ENCODE measurements at places on chromosomes 4 and X. TPM values are rescaled to one million over a fixed set of nuclear protein-coding genes. Genes with fewer than 3 reads are reported as not detected.

- DNase-seq = no peak
These were observed 600.5 kb upstream of the GRIA3 start for GRCh38 chrX:122583551-122583950.

DNA sequence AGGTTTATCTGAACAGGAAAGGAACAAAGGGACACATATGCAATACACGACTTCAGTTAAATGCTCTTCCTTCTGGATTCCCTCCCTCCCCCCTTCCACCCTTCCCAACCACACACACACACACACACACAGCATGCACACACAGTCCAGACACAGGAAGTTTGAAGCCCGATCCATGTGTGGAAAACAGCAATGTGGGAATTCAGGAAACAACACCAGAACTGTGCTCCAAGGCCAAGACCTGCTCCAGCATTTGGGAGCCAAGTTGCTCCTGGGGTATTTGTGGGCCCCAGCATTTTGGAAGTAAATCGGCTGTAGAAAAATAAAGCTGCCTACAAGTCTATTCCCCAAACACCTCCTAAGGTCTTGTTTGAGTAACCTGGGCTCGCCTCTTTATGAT lies 5.6 kb upstream of the AMOT start:
- DNase-seq = no peak

Gene STATH
- not detected for total RNA-seq

Gene CT47B1
- total RNA-seq = not detected

Gene UNC5C
- 4.7 TPM for total RNA-seq

Gene TMEM35A
- total RNA-seq = 4.7 TPM

Gene CD38
- 4.6 TPM for total RNA-seq
